ENCODE measurements at places on chromosomes 11 and 22.

- no peak for DNase-seq
Observed at GRCh38 chr11:47848700-47849155, 578 bp upstream of the NUP160 start.

DNA sequence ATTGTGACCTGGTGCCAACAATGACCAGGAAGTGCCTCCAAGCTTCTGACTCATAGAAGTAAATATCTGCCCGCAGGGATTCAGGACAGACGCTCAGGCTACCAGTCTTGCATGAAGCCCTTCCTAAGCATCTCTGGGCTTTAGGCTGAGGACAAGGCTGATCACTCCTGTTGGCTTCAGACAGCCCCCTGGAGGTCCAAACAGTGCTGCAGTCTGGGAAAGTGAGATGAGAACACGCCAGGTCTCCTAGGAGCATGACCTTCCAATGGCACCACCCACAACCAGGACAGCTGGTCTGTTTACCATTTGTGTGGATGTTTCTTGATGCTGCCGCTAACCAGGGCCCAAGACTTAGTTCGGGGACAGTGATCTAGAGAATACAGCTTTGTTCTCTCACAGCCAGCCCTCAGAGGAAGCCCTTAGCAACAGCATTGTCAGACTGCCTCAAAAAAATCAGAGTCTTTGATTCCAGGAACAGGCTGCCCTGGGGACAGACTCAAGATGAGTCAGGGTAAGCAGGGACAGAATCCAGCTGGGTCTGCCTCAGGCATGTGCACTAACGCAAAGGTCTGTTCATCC lies 111.2 kb downstream of the ZNF280B start:
- no peak for DNase-seq

DNA sequence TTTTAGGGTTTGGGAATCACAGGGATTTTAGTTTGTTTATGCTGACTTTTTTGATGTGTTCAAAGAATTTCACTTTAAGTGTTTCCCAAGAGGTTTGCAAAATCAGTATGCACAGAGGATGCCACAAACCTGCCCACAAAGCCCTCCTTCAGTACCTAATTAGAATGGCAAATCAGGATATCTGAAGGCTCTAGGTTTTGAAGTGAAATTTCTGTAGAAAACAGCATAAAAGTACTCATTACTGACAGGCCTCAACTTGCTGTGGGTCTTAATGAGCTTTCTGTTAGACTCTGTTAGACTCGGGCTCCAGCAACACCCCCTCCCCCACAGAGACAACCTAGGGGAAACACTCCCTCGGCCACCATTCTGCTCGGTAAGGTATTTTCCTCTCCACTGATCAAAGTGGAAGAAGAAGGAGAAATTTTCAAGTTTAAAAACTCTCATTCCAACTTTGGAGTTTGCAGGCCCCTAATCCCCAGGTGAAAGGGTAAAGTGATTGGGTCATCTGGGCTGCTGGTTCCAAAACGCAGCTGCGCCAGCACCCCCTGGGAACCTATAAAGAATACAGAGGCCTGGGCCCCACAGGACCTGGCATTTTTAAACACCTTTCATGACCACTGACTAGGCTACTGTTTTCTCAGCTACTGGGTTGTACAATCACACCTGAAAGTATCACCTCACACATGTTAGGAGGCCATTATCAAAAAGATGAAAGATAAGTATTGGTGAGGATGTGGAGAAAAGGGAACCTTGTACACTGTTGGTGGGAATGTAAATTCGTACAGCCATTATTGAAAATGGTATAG lies 67.5 kb downstream of the PLEKHA7 start:
- DNase-seq, result peak; percentile 35

GRCh38 chr11:105618343-105618955 lies 8.6 kb downstream of the GRIA4 start:
- no peak for DNase-seq

GRCh38 chr11:69002110-69002569 lies 10.9 kb downstream of the MRGPRF start:
- DNase-seq, result no peak

DNA sequence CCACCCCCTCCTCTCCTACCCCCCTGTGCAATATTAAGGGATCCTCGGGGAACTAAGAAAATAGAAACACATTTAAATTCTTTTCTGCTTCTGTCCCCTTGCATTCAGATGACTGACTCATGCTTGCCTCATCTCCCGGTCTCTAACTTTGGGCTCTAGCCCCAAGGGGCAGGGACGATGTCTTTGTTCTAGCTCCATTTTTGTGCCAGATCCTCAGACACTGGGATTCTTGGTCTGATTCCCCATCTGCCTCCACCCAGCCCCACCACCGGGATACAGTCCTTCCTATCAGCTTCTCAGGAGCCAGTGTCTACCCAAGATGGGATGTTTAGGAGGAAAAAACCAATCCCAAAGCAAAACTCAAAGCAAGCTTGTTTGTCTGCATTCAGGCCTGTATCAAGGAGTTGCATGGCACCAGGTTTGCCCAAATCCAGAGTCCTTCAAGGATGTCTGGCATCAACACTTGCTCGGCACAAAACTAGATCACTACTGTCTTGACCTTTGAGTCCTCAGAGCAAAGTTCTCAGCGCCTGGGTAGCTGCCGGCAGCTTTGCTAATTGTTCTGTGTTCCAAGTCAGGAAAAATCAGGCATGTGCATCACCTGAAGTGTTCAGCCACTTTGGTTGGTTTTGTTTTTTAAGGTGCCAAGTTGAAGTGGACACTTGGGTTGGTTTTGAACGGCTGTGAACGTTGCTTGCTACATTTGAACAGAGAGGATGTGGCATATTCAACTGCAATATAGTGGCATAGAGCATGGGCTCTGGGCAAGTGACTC lies 212.8 kb downstream of the DSCAML1 start:
- DNase-seq, result no peak

- no peak for DNase-seq
Observed at GRCh38 chr22:20052309-20053259, 27.5 kb upstream of the DGCR8 start.

DNA sequence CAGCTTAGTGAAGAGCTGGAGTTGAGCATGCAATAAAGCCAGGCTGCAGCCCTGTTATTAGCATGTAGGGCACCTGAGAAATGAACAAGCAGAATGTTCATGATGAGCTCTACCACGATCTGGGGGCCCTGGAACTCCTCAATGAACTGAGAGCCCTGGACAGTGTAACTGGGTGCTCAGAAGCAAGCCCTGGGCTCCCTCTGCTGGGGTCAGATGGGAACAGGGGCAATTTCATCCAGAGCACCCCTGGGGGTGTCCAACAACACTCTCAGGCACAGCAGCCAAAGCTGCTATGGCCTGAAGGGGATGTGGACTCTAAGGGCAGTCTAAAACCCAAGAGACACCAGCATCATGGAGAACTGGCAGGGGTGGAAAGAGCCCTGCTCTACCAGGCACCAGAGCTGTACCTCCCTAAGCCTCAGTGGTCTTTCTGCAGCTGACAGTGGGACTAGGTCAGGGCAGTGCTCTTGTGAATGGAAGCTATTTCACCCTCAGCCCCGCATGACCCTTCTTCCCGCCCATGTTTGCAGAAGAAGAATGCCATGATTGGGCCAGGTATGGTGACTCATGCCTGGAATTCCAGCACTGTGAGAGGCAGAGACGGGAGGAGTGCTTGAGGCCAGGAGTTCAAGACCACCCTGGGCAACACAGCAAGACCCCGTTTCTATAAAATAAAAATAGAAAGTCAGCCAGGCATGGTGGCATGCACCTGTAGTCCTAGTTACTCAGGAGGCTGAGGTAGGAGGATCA lies 28.9 kb downstream of the THOC5 start:
- peak; percentile 41 for DNase-seq

- DNase-seq, result peak; percentile 38
Observed at GRCh38 chr22:43481568-43482317, 69.9 kb downstream of the MPPED1 start.

DNA sequence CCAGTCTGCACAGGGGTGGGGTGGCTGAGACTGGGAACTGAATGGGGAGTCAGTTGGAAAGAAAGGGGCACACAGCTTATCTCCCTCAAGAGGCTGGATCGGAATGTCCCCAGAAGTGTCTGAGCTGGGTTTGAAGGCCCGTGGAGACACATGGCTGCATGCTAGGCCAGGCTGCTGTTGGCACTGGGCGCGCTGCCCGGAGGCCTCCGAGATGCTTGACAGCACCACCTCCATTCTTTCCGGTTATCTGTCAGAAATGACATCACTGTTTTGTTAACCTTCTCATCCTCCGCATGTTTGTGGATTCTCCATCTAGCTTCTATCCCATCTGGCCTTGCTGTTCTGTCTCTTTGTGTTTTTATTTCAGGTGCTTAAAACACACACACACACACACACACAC lies 85.5 kb downstream of the APIP start:
- DNase-seq, result no peak

DNA sequence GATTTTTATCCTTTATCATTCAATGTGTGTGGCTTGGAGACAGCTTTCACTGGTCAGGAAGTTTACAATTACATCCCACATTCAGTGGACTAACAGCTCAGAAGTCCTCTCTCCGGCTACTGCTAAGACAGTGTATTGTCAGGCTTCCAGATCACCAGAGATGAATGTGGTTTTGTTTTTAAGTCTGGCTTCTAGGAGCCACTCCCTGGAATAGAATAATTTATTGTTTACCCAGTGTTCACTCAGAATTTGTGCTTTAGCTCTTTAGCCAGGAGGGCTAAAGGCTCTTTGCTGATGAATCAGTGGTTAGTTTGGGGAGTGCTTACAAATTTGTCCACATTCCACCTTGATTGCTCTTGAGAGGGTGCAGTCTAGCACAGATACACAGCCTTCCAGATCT lies 26.5 kb downstream of the TRIM77 start:
- no peak for DNase-seq

DNA sequence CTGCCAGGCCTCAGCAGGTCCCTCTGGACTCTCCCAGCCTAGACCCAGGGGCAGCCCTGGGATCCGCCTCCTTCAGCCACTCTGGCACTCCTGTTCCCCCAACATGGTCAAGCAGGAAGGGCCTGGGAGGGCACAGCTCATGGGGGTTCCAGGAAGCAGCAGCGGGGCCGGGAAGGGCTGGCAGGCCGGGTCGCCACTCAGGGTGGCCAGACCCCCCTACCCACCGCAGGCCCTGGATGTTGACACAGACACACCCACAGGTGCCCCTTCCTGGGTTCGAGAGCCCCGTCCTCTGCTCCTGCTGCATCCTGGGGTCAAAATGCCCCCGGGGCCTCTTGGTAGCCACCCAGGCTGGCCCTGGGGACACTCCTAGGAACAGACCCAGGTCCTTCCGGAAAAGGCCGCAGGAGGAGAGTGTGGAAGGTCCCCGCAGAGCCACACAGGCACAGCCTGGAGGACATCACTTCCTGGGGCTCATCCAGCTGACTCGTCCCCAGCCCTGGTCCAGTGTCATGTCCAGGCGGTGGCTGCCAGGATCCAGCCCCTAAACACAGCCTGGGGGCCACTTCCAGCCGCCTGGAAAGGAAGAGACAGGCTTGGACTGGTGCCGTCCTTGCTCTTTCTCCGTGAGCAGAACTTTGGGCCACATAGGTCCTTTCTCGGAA lies 6.8 kb upstream of the PIM3 start:
- no peak for DNase-seq

DNA sequence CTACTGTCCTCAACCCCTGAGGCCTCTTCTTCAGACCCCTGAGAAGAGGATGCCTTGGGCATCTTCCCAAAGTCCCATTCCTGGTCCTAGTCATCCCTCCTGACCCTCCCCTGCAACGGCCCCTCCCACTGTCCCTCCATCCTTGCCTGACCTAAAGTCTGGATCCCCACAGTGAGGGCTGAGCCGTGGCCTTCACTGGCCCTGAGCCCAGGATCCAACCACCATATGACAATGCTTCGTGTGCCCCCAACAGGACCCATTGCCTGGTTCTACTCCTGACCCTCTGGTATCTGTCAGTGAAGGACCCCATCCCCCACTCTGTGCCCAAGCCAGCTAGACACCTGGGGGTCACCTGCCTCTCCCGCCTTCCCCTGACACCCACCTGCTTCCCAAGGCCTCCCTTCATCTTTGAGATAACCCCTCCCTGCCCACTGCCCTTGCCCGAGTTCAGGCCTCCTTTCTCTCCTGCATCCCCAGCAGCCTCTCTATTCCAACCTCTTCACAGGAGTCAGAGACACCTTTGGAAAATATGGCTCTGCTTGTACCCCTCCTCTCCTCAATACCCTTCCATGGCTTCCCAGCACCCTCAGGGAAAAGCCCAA lies 48.0 kb downstream of the LRRC32 start:
- no peak for DNase-seq

DNA sequence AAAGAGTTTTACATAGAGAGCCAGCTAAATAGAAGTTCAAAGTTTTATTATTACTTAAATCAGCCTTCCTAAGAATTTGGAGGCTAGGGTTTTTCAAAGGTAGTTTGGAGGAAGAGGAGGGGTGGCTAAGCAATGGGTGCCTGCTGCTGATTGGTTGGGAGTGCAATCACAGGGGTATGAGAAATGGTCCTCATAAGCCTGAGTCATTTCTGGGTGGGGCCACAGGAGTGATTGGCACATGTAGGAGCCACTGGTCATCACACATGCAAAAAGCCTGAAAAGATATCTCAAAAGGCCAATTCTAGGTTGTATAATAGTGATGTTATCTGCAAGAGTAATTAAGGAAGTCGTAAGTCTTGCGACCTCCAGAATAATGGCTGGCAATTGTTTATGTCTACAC lies 12.9 kb downstream of the OR51L1 start:
- DNase-seq, result no peak

DNA sequence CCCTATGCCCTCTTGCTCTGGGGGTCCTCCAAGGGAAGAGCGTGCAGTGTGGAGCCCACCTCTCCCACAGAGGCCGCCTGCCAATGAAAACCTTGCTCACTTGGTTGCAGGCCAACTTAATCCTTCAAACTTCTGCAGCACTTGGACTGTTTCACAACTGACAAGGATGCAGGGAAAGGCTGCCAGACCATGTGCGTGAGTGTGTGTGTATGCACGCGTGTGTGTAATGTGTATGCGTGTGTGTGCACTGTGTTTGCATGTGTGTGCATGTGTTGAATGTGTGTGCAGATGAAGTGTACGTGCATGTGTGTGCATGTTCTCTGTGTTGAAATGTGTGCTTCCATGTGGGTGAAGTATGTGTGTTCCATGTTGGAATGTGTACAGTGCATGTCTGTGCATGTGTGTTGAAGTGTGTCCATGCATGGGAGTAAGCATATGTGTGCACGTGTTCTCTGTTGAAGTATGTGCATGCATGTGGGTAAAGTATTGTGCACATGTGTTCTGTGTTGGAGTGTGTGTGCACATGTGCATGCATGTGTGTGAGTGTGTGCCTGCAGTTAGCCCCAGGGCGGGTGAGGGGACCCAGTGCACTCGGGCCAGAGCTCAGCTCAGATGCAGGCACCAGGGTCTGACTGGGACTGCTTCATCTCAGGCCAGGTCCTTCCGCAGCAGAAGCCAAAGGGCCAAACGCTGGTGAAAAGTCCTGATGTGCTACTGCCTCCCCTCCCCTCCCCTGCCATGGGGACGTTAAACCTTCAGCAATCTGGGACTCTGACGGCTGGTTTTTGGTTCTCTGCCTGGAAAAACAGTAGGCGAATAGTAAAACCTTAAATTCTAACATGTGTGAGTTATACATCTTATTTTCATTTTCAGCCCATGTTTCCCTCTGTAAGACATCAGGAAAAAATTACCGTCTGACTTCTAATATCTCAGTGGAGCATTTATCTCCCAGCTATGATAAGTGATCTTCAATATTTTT lies 72.0 kb downstream of the FLI1 start:
- no peak for DNase-seq
